ENCODE measurements at places on chromosomes 4 and X. TPM values are rescaled to one million over a fixed set of nuclear protein-coding genes. Genes with fewer than 3 reads are reported as not detected.
A peak's percentile ranks its signal among the peaks of the same experiment; 100 is the strongest.

- no peaks in the 10 kb centered on the region for H3K36me3 ChIP-seq
- no peak overlapping the region for H3K4me3 ChIP-seq
- H3K27me3 ChIP-seq = no peaks in the 10 kb centered on the region
- H3K27ac ChIP-seq = no peak overlapping the region
- H3K4me1 ChIP-seq = no peaks in the 10 kb centered on the region
- DNase-seq = peak; percentile 0
These were observed 582.9 kb downstream of the ADGRL3 start for GRCh38 chr4:61783050-61783449.

DNA sequence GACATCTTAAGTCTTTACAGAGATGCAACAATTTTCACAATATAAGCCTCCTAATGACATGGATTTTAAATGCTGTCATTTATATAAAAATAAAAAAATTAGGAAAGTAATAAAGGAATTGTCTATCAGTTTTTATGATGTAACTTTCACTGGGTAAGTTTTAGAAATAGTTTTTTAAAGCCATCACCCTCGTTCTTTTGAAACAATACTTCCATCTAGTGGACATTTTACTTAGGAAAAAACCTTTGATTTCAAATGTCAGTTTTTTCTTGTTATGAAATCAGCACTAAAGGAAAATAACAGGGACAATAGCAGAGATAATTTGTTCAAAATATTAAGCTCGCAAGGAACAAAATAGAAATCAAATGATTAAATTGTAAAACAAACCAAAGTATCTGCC is 24.3 kb upstream of the NDNF start:
- no peaks in the 10 kb centered on the region for H3K4me1 ChIP-seq
- H3K27me3 ChIP-seq = peaks cover 2% of the 10 kb centered on the region
- H3K36me3 ChIP-seq = no peaks in the 10 kb centered on the region
- no peak overlapping the region for H3K4me3 ChIP-seq
- H3K27ac ChIP-seq = no peak overlapping the region

GRCh38 chrX:65874765-65875164 is 165.1 kb downstream of the VSIG4 start:
- DNase-seq = no peak
- no peaks in the 10 kb centered on the region for H3K4me1 ChIP-seq
- no peaks in the 10 kb centered on the region for H3K36me3 ChIP-seq
- no peak overlapping the region for H3K4me3 ChIP-seq
- no peak overlapping the region for H3K27ac ChIP-seq

NMU gene
- polyA plus RNA-seq = not detected

- no peaks in the 10 kb centered on the region for H3K4me1 ChIP-seq
- H3K27me3 ChIP-seq = no peaks in the 10 kb centered on the region
- H3K4me3 ChIP-seq = no peak overlapping the region
These were observed 230.4 kb downstream of the CRLF2 start for GRCh38 chrX:981791-982626.

GRCh38 chrX:12975670-12975965 is 708 bp downstream of the TMSB4X start:
- H3K4me3 ChIP-seq = peak overlapping the region; percentile 98
- no peaks in the 10 kb centered on the region for H3K27me3 ChIP-seq
- no peak for DNase-seq
- peaks cover 16% of the 10 kb centered on the region for H3K36me3 ChIP-seq

TEX13D gene
- polyA plus RNA-seq = not detected

SPP1 gene
- polyA plus RNA-seq = 0.56 TPM

DNA sequence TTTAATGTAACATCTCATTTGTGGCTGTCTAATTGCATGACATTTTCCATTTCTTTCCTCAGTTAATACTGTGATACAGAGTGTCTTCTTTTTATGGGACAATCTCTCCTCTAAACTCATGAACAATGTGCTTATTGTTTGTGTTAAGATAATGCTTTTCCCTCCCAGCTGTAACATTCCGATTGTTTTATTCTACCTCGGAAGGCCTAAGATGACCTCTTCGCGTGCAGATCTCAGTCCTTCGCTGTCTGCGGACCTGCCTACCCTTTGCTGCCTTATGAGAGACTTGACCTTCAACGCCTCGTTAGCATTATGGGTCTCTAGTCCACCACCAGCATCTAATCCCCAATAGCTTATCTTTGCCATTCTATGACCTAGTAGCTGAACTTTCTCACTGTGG is 29.8 kb upstream of the ZFP42 start:
- H3K27ac ChIP-seq = no peak overlapping the region
- H3K36me3 ChIP-seq = no peaks in the 10 kb centered on the region
- H3K4me3 ChIP-seq = no peak overlapping the region
- no peak for DNase-seq

DNA sequence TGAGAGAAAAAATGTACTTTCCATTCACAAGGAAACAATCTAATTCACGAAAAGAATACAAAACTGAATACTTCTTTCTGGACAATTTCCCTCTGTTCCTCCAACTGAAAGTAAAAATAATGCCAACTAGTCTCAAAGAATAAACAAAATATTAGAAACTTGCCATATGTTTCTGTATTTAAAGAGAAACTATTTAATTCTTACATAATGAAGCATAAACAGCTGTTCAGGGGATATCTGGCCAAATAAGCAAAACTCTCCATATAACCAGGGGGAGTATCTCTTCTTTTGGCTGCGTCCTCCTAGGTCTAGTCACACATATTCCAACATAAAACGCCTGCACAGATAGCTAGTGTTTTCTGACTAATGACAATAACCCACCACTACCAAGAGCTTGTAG is 805 bp downstream of the GATB start:
- H3K36me3 ChIP-seq = peaks cover 5% of the 10 kb centered on the region
- peaks cover 6% of the 10 kb centered on the region for H3K4me1 ChIP-seq
- peak; percentile 1 for DNase-seq
- H3K27me3 ChIP-seq = peaks cover 5% of the 10 kb centered on the region

- H3K27me3 ChIP-seq = no peaks in the 10 kb centered on the region
- H3K4me1 ChIP-seq = no peaks in the 10 kb centered on the region
- DNase-seq = no peak
- no peaks in the 10 kb centered on the region for H3K36me3 ChIP-seq
These were observed 59.7 kb downstream of the NAA11 start for GRCh38 chr4:79266136-79266535.

MAGEA10 gene
- polyA plus RNA-seq = not detected

UCP1 gene
- not detected for polyA plus RNA-seq

CTAG2 gene
- polyA plus RNA-seq = not detected

GRCh38 chr4:680551-680927 is 6.2 kb downstream of the MYL5 start:
- no peak overlapping the region for H3K4me3 ChIP-seq
- no peak for DNase-seq
- peaks cover 16% of the 10 kb centered on the region for H3K4me1 ChIP-seq
- no peaks in the 10 kb centered on the region for H3K27me3 ChIP-seq
- peak overlapping the region; percentile 41 for H3K27ac ChIP-seq

TRIM75 gene
- polyA plus RNA-seq = not detected

DNA sequence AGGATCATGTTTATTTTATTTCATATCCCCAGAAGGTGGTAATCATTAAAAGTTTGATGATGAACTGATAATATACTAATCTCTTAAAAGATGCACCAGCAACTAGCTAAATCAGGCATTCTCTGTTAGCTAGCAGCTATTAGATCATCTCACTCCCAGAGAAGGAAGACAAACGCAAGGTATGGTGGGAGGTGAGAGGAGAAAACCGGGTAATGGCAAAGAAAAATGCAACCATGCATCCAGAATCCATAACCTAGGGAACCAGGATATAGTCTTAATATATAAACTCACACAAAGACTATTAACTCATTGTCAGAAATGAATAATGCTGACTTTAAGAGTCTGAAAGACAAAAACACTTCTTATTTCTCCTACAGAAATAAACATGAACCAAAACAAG is 66.1 kb downstream of the WNK3 start:
- no peaks in the 10 kb centered on the region for H3K4me1 ChIP-seq
- H3K4me3 ChIP-seq = no peak overlapping the region

GRCh38 chr4:55876387-55876786 is 22.9 kb downstream of the EXOC1 start:
- DNase-seq = no peak
- H3K36me3 ChIP-seq = peaks cover 69% of the 10 kb centered on the region
- no peak overlapping the region for H3K27ac ChIP-seq
- H3K27me3 ChIP-seq = no peaks in the 10 kb centered on the region
- no peaks in the 10 kb centered on the region for H3K4me1 ChIP-seq
